ENCODE measurements at places on chromosomes 3 and 15.

DNA sequence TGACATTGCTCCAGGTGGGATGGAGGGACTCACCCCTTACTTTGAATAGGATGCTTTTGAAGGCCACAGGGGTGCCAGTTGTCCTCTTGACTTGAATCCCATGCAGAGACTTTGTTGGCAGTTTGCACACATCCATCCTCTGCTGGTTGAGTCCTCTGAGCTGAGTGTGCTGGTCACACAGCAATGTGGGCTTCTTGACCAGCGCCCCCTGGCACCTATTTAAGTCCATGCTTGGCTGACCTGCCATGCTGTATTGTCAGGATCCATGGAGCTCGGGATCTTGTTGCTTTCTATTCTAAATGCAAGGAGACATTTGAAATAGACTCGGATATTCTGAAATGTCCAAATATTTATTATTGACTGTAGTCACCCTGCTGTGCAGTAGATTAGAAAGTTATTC is 19.8 kb downstream of the RAB7A start:
- no peak for DNase-seq

DNA sequence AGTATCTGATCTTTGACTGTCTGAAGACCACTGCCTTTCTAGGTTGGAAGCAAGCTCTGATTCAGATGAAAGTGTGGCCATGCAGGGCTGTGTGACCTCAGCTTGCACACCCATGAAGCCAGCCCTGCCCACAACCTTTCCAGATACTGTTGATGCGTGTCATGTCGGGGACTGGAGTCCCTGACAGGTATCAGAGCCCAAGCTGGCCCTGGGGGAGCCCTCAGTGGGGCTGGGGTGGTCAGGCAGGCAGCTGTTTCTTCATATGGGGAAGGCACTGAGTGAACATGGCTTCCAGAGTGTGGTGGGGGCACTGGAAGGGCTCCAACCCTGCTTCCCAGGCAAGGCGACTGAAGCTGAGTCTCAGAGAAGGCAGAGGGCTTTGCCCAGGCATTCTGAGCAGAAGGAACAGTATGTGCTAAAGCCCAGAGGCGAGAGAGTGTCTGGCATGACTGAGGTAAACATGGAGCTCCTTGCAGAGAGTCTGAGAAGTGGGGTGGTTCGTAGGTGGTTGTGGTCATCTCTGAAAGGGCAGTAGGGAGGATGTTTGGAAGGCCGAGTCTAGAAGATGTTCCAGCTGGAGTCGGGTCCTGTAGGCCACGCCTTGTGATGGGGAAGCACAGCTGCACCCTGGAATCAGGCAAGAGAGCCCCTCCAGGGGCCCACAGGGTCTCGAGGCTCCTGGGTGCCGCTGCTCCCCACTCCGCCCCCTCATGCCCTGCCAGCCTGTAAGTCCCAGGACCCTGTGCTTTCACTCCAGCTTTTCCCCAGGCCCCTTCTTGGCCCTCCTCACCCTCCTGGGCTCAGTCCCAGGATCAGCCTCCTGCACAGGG is 122.2 kb downstream of the EEFSEC start:
- no peak for DNase-seq

DNA sequence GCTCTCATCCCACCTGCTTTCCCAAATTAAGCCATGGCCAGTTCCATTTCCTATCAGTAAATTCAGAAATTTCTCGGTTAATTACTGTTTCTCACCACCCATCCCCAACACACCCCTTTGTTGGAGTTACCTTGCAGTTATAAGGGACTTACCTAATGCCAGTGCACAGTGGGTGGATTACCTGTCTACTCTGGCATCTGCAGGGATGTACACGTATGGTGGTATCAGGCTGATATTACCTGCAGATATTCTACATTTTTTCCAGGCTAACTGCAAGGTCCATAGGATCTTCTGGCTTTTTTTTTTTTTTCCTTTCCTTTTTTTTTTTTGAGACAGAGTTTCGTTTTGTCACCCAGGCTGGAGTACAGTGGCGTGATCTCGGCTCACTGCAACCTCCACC is 7.9 kb upstream of the MRAS start:
- DNase-seq: no peak

- DNase-seq: peak; percentile 37
These were observed 1.9 kb downstream of the MAP2K1 start for GRCh38 chr15:66388576-66388975.

DNA sequence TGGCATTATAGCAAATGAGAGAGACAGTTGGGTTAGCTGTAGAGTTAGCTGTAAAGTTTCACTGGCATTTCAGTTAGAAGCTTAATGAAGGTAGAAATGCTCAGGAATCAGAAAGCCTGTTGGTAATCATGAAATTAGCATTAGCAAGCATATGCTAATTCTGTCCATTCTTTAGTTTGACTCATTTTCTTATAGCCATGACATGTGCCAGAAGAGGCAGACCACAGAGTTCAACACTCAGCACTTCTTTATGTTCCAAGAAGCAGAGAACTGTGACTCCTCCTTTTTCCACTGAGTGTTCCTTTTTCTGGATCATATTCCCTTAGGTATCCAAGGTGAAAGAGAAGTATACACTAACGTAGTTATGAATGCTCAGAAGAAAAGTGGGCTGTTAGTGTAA is 276.2 kb upstream of the SGO1 start:
- no peak for DNase-seq

DNA sequence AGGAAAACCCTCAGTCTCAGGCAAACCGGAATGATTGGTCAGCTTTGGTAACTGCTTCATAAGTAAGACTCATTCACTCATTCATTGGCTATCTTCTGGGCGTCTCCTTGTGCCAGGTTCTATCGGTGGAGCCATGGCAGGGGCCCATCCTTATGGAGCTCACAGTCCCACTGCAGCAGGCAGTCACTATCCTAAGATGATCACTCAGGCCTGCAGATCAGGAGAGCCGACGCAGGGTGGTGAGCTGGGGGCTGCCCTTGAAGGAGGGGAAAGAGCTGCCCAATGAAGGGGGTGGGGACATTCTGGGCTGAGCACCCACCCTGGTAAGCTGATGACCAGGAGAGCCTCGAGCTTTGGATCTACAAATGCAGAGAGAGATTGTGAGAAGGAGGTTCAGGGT is 20.5 kb upstream of the FGD5 start:
- no peak for DNase-seq

GRCh38 chr3:79765911-79766310 is 1.9 kb downstream of the ROBO1 start:
- no peak for DNase-seq

DNA sequence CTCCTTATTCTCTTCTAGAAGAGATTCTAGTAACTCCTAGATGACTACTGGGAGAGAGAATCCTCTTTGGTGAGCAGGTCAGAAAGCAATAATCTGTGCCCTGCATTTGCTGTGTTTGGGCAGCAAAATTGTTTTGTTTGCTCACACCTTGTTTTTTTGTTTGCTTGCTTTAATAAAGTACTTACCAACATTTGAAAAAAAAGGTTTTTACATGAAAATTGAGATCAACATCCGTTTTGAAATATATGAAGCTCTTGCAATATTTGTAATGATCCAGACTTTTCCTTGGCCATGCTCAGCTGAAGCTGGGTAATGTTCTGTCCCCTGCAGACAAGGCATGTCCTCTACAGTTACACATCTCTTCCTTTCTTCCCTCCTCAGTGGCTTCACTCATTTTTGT is 62.2 kb downstream of the DIPK2A start:
- DNase-seq: no peak

GRCh38 chr3:24678421-24678865 is 183.8 kb upstream of the THRB start:
- DNase-seq: no peak

DNA sequence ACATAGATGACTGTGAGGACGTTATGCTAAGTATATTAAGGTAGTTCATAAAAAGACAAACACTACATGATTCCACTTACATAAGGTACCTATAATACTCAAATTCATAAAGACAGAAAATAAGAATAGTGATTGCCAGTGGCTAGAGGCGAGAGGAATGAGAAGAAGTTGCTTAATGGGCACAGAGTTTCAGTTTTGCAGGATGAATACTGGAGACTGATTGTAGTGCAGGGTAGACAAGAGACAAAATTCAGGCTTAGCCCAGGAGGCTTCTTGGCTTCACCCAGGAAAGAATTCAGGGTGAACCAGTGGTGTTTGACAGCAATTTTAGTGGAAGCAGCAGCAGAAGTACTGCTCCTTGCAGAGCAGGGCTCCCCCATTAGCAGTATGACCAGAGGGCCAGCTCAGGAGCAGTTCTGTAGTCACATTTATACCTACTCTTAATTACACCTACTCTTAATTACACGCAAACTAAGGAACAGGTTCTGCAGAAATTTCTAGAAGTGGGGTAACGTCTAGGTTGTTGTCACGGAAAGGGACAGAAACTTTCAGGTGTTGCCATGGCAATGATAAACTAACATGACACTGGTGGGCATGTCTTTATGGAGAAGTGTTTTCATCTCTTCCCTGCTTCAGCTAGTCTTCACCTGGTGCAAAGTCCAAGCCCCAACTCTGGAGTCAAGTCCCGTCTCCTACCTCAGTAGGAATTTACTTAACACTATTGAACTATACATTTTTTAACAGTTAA is 55.2 kb downstream of the TBL1XR1 start:
- DNase-seq: no peak

GRCh38 chr15:76223521-76223920 is 87.7 kb downstream of the ETFA start:
- DNase-seq: no peak

DNA sequence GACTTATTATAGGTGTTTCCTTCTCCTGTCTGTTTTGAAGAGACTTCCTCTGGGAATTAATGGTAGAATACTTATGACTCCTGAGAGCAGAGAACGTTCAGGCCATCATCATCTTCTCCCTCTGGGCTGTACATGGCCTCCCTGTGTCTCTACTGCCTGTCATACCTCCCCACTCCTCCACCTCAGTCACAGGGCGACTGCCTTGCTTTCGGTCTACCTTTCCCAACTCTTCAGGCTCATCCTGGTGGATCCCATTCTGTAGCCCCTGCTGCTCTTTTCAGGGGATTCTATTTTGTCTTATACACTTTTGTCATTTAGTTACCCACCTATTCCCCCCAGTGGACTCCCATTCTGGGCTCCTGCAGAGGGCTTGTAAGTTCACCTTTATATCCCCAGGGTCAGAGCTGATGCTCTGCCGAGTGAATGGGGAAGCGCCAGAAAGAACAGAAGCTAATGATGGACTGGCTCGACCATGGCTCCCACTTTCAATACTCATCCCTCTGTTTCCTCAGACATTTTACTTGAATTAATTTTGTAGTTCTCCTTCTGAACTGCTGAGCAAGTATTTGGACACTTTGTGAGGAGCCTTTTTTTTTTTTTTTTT is 28.6 kb downstream of the FNDC3B start:
- DNase-seq: no peak

GRCh38 chr3:72951259-72951722 is 45.3 kb upstream of the PPP4R2 start:
- DNase-seq: no peak

- DNase-seq: peak; percentile 44
These were observed 1.4 kb downstream of the HTD2 start for GRCh38 chr3:58307639-58308215.

GRCh38 chr3:13654330-13655060 is 105.6 kb downstream of the FBLN2 start:
- DNase-seq: no peak

- DNase-seq: no peak
These were observed 356.8 kb downstream of the FOXP1 start for GRCh38 chr3:71226565-71227269.

GRCh38 chr15:52010633-52011595 is 8.1 kb upstream of the MAPK6 start:
- DNase-seq: no peak

DNA sequence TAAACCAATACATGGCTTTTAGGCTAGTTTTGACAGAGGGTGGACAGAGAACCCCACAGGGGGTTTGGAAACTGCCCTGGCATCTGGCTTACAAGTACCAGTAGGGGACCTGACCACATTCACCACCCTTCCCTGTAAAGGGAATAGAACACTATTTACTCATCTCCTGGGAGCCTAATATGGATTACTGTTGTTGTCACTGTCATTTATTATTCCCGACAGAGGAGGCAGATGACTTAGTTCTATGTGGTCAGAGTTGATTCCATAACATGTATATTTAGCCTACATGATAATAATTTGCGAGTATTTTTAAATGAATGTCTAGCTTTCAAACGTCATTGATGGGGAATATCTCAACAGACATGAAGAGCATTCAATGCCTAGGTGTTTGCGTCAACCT is 15.9 kb downstream of the ZBTB38 start:
- DNase-seq: no peak

DNA sequence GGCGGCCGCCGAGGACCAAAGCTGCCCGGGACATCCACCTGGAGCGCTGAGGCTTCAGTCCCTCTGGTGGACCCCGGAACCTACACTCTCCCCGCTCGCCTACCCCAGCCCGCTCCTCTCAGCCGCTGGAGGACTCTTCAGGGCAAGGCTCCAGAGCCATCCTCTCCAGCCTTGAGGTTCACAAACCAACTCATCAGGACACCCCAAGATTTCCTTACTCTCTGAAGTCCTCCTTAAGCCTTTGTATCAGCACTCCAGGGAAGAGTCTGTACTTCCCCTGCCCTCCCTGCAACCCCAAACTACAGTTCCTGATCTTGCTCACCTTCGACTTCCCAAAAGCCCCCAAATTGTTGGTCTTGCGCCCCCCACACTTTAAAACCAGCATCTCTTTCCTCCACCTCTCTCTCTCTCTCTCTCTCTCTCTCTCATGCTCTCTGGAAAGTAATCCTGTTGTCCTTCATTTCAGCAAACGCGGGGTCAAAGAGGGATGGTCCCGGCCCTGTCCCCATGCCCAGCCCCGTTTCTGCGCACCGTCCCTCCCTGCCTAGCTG is 438 bp downstream of the THBS1 start:
- no peak for DNase-seq

DNA sequence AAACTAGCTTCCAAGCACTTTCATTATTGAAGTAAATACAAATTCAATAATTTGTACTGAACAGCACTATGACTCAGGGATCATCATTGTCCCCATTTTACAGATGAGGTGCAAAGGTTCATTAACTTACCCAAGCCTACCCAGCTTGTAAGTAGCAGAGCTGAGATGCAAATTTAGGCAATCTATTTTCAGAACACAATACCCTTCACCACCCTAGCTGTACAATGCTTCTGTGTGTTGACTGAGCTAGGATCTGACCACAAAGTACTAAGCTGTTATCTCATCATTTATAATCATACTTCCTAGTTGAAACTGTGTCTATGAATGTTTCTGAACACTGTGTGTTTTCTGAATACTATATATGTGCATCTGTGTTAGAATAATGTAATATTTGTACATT is 3.2 kb upstream of the ILDR1 start:
- no peak for DNase-seq

- no peak for DNase-seq
These were observed 227.5 kb downstream of the DTWD1 start for GRCh38 chr15:49848282-49848724.

Data from HAP-1 (cell line).